ENCODE measurements at places on chromosomes 7 and 10.

DNA sequence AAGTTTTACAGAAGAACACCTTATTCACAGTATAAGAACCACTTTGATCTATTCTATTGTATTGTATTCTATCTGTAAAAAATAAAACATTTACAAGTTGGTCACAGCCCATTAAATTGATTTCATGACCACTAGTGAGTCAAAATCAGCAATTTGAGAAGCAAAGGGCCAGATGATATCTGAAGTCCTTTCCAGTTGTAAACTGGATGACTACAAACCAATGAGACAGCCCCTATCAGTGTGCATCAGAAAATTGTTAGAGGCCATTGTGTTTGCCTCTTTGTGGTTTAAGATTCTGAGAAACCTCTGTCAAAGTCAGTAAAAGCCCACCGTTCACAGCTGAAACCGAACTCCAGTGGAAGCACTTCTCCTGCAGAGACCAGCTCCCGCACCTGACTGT is 54.8 kb downstream of the TBXAS1 start:
- no peak for DNase-seq

- DNase-seq: no peak
Observed at GRCh38 chr10:73478636-73479035, 17.2 kb downstream of the PPP3CB start.

GRCh38 chr7:137120690-137121089 is 222.8 kb downstream of the PTN start:
- no peak for DNase-seq

- no peak for DNase-seq
Observed at GRCh38 chr10:77504196-77504872, 133.3 kb downstream of the KCNMA1 start.

- no peak for DNase-seq
Observed at GRCh38 chr10:76621886-76622620, 1015.6 kb downstream of the KCNMA1 start.

GRCh38 chr7:48280100-48280499 is 108.8 kb downstream of the ABCA13 start:
- DNase-seq: no peak

DNA sequence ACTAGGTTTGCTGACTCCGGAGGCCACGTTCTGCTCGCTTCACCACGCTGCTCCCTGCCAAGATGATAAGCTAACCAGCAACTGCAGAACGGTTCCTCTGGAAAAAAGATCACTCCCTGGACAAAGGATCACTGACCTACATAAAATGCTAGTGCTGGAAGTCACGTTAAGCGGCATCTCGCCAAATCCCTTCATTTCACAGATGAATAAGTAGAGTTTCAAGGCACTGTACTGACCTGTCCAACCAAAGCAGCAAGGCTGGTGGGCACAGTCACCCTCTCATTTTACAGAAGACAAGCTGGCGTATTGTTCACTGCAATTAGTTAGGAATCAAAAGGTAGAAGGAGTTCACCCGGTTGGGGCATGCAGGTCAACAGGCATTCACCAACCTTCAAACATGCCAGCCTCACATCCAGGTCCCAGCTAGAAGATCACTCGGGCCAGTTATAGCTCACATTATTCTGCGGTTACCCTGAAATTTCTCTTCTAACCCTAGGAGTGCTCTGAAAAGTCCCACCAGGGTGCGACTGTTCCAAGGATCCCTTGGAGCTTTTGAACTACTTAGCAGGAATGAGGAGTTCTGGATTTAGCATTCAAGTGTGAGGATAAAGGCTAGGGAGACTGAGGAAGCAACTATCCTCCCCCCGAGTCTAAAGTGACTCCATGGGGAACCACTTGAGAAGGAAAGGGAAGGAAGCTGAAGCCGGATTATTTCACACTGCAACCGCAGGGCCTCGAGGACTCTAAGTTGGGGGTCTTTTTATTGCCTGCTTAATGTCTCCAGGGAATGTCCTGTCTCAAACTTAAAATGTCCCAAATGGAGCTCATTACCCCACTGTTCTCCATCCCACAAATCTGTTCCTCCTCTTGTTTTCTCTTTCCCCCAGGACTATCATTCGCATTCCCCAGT is 32.8 kb downstream of the HIPK2 start:
- no peak for DNase-seq

DNA sequence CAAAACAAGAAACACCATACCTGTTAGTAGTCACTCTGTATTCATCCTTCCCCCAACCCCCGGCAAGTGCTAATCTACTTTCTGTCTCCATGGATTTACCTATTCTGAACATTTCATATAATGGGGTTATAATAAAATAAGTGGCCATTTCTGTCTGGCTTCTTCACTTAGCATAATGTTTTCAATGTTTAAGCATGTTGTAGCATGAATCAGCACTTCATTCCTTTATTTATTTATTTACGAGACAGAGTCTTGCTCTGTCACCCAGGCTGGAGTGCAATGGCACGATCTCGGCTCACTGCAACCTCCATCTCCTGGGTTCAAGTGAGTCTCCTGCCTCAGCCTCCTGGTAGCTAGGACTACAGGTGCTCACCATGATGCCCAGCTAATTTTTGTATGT is 69.2 kb downstream of the HIP1 start:
- no peak for DNase-seq

DNA sequence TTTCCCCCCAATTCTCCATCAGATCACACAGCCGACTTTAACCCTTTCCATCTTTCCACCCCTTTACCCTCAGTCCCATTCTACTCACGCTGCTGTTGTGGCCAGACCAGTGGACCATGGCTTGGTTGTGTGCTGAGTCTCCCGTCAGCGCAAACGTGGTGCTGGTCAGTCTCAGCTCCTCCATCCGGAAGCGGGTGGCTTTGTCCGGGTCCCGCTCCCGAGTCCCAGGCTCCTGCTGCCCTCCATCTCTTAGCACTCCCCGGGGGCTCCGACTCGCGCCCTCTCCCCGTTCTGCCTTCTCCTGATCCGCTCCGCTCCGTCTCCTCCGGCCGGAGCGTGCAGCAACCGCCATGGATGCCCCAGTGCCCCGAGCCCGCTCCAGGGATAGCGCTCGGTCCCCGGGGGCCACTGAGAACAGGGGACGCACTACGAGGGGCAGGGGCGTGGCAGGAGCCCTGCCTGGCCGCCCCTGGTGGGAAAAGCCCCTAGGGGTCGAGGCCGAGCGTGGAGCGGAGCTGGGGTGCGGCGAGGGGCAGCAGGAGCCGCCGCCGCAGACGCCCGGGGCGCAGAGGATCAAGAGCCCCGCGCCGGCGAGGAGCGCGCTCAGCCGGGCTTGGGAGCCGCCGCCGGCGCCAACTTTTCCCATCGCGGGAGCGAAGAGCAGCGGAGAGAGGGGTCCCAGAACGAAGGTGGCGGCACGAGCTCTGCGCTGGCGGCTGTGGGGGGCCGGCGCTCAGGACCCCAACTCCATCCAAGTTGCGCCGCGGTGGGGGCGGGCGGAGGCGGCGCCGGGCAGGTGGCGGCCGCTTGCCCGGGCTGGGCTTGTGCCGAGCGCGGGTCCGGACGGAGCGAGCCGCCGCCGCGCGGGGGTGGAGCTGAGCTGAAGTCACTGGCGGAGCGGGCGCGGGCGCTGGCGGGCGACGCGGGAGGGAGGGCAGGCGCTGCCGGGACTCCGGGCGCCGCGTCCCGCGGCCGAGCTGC is at the start of gene SORCS1:
TSS of gene SORCS1 (minus strand) at position 826 of the 981 bp plus-strand sequence.
- DNase-seq: peak; percentile 72

DNA sequence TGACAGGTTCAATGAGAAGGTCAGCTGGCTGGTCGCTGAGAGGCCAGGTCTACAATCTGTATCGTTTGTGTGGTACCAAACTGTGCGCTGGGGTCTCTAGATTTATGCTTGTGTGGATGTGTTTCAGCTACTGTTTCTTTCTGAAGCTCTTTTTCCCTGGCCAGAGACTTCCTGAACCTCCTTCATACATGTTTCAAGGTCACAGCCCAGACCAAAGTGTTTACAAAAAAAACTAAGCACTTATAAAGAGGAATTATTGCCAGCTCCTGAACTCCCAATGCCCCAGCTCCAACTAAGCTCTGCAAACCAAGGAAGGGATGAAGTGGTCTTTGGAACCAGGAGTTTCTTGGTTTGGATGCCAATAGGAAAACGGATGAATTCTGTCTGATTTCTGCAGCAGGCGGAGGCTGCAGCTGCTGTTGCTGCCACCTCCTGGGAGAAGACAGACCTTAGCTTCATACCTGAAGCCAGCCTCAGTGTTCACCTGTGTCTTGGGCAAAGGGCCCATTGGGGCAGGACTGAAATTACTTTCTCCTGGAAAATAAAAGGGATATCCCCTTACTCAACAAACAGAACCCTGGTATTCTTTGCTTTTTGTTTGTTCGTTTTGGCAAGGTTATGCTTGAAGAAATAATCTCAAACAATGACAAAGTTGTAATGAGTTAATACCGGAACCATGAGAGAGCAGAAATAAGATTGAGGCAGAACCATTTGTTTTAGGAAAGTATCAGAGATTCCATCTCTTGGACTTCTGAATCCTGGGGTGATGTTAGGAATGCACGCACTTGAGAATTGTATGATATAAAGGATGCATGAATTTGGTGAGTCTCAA is 24.6 kb upstream of the MKLN1 start:
- DNase-seq: peak; percentile 53

DNA sequence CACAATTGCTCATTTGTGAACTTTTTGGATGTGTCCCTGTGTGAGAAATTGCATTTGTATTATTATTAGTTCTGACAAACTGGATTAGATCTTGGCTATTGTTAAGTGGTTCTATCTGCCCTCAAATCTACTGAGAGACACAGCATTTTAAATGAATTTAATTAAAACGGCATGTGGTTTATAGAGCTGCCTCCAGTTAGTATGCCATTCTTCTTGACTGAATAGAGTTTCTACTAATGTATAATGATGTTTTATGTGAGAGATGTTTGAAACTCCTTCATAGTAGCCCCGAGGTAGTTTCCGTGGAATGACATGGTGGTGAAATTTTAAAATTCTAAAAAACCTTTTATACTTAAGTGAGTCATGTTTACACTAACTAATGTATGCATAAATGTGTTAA is 110.9 kb downstream of the DYNC1I1 start:
- DNase-seq: no peak

GRCh38 chr10:132626761-132627665 is 89.4 kb downstream of the INPP5A start:
- no peak for DNase-seq

DNA sequence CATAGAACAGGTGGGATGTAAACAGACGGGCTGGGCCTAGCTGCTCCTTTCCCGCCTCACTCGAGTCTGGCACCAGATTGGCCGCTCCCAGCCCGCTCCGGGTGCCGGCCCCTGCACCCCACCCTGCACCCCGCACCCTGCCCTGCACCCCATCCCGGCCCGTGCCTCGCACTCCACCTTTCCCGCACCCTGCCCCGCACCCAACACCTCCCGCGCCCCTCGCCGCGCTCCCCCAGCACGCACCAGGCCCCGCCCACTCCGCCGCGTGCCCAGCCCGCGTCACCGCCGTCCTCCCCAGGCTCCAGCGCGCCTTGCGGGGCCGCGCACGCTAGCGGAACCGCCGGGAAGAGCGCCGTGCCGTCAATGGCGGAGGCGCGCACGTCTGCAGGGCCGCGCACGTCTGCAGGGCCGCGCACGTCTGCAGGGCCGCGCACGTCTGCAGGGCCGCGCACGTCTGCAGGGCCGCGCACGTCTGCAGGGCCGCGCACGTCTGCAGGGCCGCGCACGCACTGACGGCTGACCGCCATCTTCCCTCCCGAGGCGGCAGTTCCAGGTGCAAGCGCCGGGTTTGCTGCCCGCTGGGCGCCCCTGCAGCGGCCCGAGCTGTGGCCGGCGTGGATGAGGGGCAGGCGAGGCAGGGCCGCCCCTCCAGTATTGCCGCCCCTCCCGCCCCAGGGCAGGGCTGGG is at the start of gene UBE3C:
TSS of gene UBE3C (plus strand) at position 503 of the 687 bp plus-strand sequence. CDS start 347 bp downstream, outside the sequence.
- DNase-seq: peak; percentile 85

- DNase-seq: no peak
Observed at GRCh38 chr7:45027774-45028114, 27.7 kb downstream of the CCM2 start.

GRCh38 chr7:49023345-49024328 is 99.3 kb downstream of the CDC14C start:
- DNase-seq: peak; percentile 15

GRCh38 chr10:104766341-104766740 is 125.3 kb downstream of the SORCS3 start:
- peak; percentile 34 for DNase-seq

DNA sequence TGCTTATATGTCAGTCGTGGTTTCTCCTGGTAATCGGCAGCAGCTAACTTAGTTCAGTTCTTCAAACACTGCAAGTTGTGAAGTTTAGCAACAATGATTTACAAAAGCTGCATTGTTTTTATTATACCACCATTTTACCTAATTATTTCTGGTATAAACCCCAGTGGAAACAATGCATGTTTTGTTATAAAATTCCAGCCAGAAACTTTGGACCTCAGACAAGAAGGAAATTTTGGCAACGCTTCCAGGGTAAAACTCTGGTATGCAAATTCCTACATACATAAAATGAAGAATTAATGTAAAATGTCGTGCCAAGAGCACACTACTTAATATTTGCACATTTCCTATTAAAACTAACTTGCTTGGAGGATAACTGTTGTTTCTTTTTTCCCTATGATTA is 277.4 kb upstream of the LYZL1 start:
- no peak for DNase-seq

DNA sequence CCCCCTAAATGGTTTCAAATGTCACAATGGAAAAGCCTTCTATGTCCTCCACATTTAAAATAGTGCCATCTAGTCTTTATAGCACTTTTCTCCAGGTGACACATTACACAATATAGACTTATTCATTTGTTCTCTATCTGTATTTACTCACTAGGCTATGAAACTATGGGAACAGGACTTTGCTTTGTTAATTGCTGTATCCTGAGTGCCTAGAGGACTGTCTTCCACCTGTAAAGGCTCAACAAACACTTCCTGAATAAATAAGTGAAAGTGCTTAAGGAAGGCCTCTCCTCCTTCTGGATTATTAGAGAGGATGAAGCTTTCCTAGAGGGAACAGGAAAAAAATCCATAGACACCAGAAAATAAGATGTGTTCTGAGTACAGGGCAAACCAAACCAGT is 397.6 kb upstream of the LRRN3 start:
- DNase-seq: no peak

- no peak for DNase-seq
Observed at GRCh38 chr10:95329296-95329695, 38.5 kb upstream of the PDLIM1 start.

DNA sequence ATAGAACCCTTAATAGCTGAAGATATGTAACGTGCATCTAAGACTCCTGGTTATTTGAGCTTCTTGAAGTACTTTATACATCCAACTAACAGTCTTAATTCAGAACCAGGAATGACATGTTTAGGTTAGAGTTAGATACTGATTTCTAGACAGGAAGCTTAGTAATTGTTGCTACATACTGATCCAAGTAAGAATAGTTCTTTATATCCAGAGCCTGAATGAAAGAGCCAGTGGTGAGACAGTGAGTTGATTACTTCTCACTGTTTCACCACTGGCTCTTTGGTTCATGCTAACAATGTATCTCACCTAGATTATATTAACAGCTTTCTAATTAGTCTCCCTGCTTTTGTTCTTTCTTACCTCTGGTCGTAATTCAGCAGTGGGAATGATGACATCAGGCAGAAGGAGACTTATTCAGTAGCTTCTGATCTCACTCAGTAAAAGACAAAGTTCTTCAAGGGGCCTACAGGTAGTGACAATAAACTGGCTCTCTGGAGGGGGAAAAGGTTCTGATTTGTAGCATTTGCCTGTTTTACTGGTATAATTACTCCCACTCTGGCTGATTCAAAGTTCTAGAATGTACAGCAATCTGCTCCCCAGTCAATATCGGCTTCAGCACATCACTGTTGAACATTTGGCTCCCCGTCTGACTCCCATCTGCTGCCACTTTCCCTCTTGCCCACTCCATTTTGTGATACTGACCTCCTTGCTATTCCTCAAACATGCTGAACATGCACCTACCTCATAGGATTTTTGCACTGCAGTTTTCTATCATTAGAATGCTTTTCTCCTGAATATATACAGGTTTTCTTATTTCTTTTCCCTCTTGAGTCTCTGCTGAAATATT is 29.1 kb downstream of the MCU start:
- DNase-seq: no peak

- no peak for DNase-seq
Observed at GRCh38 chr7:113141803-113142202, 23.4 kb upstream of the SMIM30 start.

All from dorsolateral prefrontal cortex (tissue), 122 donors.